ENCODE measurements at places on chromosomes 5 and 9.

DNA sequence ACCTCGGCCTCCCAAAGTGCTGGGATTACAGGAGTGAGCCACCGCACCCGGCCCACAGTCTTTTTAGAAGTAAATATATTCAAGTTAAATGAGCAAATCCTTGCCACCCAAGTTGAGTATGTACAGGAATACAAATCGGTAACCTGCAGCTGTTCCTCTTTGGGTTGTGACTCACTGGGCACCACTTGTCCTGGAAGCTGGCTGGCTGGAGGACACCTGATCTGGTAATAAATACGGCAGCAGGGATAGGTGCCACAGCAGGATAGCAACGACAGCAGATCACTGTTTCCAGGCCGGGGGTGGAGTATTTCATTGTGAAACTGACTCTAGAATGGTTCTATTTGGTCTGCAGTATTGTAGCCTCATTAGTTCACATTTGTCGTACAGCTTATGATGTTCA lies 35.7 kb upstream of the SLC36A2 start:
- DNase-seq: no peak

DNA sequence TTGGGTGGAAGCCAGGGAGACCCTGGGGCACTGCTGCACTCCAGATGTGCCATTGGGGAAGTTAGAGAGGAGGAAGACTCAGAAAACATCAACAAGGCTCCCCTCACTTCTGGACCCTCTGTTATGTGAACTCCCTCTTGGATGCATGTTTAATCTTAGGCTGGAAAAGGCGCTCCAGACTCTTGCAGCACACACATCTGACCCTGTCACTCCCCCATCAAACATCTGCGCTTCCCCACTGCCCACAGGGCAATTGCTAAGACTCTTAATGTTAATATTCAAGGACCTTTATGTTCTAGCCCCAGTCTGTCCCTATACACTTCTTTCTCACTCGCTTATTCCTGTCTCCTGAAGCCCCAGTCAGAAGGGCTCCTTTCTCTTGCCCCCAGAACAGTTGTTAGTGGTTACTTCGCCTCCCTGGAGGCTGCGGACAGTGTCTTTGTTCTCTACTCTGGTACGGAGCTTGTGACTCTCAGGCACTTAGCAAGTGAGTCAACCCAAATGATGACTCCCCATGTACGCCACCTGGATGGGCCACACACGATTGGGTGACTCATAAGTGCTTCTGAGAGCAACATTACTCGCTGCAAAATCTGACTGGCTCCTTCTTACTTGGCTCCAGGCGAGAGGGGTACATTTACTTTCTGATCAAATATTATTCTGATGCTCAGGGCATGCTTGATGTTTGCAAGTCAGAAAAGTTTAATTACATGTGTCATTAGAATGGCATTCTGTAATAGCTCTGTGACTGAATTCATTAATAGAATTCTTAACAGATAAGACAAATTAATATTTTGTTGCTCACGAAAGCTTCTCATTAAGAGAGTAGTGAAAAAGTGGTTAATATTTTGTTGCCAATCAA lies 193.6 kb downstream of the HSPA4 start:
- DNase-seq: peak; percentile 82

- DNase-seq: no peak
These were observed 59.9 kb upstream of the IL6ST start for GRCh38 chr5:56054666-56055065.

DNA sequence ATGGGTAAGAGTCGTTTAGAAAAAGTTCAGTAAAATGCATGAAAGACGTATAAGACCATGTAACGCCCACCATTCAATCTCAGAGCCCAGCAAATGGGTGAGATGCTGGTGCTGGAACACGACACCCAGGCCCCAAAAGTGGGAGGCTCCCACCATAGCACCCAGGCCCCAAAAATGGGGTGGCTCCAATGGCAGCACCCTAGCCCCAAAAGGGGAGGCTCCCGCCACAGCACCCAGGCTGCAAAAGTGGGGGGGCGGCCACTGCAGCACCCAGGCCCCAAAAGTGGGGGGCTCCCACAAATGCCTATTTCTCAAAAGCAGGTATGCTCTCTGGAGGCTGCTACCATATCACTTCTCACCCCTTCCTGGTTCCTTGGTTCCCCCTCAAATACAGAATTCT lies 12.7 kb downstream of the FSTL4 start:
- DNase-seq: no peak

Measured in HS-5 (cell line).